SIG-M5 (cell line): ENCODE measurements at places on chromosomes 13 and 19.

GRCh38 chr13:28527629-28528028 is 32.7 kb upstream of the FLT1 start:
- peak; percentile 42 for DNase-seq

DNA sequence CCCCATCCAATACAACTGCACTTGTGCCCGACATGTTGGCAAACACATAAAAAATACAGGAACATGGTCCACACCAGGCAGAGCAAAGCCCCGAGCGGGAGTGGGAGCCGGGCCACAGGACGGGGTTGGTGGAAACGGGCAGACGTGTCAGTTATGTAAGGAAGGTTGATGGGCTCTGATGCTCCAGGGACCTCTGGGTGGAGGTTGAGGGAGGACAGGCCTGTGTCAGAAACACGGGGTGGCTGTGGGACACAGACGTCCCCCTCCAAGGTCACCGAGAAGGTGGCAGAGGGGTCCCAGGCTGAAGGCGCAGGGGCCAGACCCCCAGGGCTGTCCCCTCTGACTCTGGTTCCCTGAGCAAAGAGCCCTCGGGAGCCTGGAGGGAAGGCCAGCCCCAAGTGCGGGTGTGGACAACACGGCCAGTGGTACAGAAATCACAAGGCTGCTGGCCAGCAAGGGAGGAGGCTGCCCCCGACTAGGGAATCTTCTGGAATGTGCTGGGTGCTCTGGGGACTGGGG is 31.4 kb upstream of the C13orf46 start:
- no peak for DNase-seq

- no peak for DNase-seq
Observed at GRCh38 chr19:53504885-53505284, 33.1 kb upstream of the ZNF331 start.

DNA sequence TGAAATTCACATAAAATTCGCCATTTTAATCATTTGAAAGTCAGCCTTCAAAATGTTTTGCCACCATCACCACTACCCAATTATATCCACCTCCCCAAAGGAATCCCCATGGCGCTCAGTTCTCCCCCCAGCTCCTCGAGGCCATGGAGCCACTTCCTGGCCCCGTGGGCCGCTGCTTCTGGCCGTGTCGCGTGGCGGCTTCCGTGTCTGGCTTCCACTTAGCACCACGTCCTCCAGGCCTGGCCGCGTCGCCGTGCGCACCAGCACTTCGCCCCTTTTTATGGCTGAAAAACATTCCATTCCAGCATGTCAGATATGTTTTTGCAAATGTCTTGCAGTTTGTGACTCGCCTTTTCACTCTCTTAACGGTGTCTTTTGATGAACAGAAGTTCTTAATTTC is 46.7 kb upstream of the DCUN1D2 start:
- DNase-seq: no peak

GRCh38 chr13:87889254-87889653 is 218.1 kb downstream of the SLITRK5 start:
- DNase-seq: no peak

DNA sequence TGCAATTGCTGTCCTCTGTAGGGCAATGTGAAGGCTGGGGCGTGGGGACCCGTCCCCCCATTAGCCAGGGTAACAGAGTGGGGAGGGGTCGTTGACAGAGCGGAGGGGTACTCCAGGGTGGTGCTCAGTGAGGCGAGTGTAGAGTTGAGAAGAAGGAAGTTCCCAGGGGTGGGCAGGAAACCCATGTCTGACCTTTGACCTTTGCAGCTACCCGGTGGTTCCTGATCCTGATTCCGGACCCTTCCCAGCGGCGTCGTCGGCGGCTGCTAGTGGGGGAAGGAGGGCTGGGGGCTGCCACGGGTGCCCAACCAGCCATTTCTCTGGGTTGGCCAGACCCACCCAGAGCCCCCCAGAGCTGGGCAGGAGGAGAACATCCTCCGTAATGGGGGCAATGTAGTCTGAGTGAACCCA is 2.1 kb upstream of the PLVAP start:
- no peak for DNase-seq

DNA sequence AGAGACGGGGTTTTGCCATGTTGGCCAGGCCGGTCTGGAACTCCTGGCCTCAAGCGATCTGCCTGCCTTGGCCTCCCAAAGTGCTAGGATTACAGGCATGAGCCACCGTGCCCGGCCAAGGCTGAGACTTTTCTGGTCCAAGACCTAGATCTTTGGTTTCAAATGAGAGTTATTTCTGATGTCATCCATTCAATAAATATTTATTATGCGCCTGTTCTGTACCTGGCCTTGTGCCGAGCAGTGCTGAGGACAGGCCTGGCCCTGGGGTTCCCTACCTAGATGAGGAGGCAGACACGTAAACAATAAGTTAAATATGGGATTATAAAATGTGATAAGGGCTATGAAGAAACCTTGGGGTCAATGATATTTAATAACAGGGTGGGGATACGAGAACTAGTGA is 4.5 kb downstream of the RELB start:
- DNase-seq: no peak

DNA sequence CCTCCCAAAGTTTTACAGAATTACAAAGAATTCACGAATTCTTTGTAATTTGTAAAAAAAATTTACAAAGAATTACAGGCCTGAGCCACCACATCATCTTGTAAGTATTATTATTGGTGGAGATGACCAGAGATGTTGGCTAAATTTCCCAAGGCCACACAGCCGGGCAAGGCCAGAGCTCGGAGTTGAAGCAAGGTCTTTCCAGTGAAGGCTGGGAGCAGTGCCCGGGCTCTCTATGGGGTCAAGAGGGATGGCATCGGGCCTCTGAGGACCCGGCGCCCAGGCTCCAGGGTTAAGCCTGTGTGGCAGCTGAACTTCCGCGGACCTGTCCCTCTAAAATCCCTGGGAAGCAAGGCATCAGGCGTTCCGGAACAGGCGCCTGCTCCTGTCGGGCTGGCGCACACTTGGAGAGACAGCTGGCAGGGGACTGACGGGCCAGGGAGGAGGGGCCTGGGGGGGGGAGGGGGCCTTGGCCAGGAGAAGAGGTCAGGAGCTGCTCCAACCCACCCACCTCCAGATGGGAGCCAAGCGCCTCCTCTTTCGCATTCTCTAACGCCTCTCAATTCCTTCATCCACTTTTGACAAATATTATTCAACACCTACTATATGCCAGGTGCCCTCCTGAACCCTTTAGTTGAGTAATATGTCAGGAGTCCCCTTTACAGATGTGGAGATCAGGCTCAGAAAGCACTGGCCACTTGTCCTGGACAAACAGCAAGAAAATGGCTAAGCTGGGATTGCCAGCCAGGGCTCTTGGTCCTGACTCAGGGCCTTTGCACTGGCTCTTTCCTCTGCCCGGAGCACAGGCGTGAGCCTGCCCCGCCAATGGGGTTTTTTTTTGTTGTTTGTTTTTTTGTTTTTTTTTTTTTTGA is 36.8 kb upstream of the SEMA6B start:
- no peak for DNase-seq

DNA sequence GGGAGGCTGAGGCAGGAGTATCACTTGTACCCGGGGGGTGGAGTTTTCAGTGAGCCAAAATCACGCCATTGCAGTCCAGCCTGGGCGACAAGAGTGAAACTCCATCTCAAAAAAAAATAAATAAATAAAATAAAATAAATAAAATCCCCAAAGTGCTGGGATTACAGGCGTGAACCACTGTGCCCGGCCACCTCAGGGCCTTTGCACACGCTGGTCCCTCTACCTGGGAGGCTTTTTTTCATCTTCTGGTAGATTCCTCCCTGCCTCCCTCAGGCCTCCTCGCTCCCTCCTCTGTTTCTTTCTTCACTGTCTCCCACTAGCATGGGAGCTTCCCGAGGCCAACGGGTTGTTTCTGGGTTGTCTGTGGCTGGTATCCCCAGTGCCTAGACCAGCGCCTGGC is 15.1 kb downstream of the MYBPC2 start:
- no peak for DNase-seq

DNA sequence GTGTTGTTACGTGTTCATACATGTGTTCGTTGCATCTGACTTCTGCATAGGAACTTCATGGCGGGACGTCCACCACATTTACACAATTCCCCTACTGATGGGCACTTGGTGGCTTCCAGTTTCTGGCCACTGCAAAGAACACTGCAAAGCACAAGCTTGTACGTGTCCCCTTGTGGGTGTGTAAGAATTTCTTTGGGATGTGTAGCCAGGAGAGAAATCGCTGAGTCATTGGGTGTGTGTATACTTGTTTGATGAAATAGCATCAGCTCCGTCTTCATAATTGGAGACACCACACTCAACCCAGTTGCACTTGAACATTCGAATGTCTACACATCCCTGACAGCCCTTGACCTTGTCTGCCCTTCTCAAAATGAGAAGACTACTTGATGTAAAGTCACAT is 19.2 kb downstream of the KLK5 start:
- DNase-seq: no peak

DNA sequence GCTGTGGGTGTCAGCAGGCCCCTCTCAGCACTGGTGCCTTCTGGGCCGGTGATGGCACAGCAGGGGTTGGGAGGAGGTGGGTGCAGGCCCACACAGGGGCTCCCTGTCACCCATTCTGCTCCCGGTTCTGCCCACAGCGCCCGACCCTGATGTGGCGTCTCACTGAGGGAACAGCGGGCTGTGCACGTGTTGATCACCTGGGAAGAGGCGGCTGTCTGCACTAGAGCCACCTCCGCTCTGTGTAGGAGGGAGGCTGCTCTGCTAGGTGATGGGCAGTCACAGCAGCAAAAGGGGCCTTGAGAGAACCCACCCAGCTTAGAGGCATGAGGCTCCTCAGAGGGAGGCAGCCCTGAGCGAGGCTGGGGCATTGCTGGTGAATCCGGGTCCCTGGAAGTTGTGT is 39.2 kb upstream of the TUBGCP3 start:
- no peak for DNase-seq

DNA sequence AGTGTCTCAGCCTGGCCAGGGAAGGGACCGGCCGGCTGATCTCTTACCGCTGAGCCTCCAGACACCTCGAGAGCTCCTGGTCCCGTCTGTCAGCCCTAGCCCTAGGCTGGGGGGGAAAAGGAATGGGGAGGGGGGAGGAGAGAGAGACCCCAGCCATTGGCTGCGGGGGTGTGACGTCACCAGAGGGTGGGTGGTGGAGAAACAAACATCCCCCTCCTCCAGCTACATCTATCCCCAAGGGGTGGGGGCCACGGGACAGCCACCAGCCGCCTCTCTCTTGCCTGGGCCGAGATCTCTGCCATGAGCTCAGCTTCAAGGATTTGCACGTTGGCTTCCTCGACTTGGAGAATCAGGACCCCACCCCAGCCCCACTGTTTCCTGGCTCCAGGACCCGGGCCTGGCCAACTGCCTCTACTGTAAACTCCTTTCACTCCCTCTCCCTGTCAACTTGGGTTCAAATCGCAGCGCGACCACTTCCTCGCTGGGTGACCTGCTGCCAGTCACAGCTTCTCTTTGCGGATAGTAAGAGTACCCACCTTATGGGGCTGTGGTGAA is at the start of gene PRX:
TSS of gene PRX (minus strand) at position 88 of the 555 bp plus-strand sequence. CDS start 5,446 bp downstream, outside the sequence.
- no peak for DNase-seq

DNA sequence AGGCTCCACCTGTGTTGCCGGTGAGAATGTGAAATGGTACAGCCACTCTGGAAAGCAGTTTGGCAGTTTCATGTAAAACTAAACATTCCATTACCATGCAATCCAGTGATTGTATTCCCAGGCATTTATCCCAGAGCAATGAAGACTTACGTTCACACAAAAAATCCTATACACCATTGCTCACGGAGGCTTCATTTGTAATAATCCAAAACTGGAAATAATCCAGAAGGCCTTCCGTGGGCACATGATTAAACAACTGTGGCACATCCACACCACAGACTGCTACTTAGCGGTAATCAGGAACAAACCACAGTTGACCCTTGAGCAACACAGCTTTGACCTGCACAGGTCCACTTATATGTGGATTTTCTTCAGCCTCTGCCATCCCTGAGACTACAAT is 339.7 kb downstream of the MTUS2 start:
- DNase-seq: no peak

- no peak for DNase-seq
Observed at GRCh38 chr19:35009424-35010415, 9.6 kb downstream of the GRAMD1A start.

- no peak for DNase-seq
Observed at GRCh38 chr13:97261254-97262005, 39.3 kb downstream of the MBNL2 start.

- no peak for DNase-seq
Observed at GRCh38 chr13:40485611-40486517, 180.6 kb downstream of the FOXO1 start.

DNA sequence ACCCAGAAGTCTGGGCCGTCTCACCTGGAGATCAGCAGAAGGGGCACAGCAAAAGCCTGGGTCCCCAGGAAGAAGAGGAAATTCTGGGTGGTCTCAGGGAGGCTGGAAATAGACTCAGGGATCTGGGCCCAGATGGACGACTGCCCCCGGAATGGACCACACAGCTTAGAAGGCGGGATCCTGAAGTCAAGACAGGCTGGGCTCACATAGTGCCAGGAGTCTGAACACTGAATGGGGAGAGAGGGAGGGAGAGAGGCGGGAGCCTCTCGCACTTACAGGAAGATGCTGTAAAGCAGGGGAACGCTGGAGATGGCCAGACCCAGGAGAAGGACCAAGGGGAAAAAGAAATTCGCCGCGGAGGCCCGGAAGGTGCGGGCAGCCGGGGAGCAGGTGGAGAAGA is 1.3 kb upstream of the LENG1 start:
- DNase-seq: no peak
